Pancreas (tissue), 10 donors: ENCODE measurements at places on chromosomes 7 and 10. TPM values are rescaled to one million over a fixed set of nuclear protein-coding genes. Genes with fewer than 3 reads are reported as not detected.
A peak's percentile ranks its signal among the peaks of the same experiment; 100 is the strongest.

DNA sequence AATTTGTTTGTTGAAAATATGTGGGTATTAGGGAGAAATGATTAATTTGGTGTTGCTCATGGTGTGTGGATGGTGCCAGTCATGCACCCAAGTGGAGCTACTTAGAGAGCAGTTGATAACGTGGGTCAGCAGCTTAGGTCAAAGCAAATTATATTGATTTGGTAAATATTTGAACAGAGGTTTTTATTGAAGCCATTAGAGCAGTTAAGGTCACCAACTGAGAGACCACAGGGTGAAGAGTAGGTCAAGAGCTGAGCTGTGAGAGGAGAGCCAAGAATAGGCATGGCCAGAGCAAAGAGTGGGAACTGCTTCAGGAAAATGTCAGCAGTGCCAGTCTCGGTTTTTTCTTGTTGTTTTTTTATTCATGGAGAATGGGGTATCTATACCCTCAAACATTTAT, 97.9 kb downstream of the TMEM168 start:
- no peak overlapping the region for H3K4me3 ChIP-seq
- no peak for DNase-seq
- H3K4me1 ChIP-seq = no peaks in the 10 kb centered on the region
- H3K27me3 ChIP-seq = no peaks in the 10 kb centered on the region

DNA sequence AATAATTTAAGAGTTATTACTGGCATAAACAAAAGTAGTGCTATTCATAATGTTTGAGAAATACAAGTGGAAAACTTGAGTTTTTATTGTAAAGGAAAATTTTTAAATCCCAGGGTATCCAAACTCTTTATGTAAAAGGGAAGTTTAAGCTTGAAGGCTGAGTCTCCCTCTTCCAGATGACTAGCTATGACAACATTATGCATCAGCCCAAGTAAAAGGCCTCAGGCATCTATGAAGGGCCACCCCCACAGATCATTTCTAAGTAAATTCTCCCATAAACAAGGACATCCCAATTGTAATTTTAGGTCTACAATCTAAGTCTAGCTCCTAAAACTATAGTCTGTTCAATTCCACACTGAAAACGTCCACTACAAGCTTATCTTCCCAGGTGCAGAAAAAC, 166.2 kb upstream of the STEAP1 start:
- no peak overlapping the region for H3K27ac ChIP-seq
- no peaks in the 10 kb centered on the region for H3K4me1 ChIP-seq
- H3K36me3 ChIP-seq = no peaks in the 10 kb centered on the region
- no peak overlapping the region for H3K4me3 ChIP-seq

DNA sequence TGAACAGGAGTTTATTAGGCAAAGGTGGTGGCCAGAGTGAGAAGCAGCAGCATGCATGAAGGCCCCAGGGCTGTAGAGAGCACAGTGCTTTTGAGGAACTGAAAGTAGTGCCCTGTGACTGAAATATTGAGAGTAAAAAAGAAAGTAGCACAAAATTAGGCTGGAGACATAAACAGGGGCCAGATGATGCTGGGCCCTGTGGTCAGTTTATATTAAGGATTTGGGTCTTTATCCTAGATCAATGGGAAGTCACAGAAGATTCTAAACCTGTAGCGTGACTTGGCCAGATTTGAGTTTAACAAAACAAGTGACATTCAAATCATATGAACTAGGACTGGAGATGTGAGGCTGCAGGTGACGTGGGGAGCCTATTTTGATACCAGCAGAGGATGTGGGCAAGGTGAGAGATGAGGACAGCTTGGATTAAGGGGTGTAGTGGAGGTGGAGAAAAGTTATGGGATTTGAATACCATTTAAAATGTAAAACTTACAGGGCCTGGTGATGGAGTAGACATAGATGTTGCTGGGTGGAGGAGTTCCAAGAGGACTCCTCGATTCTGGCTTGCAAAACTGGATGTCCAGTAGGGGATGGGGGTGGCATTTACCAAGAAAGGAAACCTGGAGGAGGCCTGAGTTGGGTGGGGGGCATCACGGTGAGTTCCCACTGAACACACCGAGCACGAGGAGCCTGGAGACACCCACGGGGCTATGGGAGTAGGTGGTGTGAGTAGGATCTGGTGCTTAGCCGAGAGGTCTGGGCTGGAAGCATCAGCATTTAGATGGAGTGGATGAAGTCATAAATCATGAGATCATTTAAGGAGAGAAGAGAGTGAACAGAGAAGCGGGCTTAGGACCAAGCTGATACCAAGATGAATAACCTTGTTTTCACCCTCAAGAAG, 52.8 kb downstream of the HHEX start:
- H3K4me1 ChIP-seq = no peaks in the 10 kb centered on the region
- H3K36me3 ChIP-seq = no peaks in the 10 kb centered on the region
- DNase-seq = no peak

GRCh38 chr7:94933256-94933990, 26.0 kb downstream of the PPP1R9A start:
- DNase-seq = no peak
- H3K4me1 ChIP-seq = peaks cover 12% of the 10 kb centered on the region
- no peak overlapping the region for H3K27ac ChIP-seq
- no peaks in the 10 kb centered on the region for H3K36me3 ChIP-seq

DNA sequence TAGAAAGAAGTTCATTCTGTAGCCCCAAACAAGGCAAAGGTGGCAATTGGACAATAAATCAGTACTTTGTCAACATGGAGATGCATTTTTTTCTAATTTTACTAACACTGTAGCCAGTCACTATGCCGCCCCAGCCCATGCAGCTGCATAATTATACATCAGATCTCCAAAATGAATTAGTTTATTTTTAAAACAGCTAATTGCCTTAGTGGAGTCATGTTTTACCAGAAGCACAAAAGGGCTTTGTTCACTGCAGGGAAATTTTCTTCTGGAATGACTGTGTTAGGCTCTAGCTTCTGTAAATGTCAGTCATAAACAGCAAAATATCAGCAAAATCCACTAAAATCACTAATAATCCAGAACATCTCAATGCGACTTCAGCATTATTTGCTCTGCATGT, 20.1 kb upstream of the HDAC9 start:
- H3K4me1 ChIP-seq = no peaks in the 10 kb centered on the region
- H3K4me3 ChIP-seq = no peak overlapping the region
- H3K27me3 ChIP-seq = no peaks in the 10 kb centered on the region
- no peak overlapping the region for H3K27ac ChIP-seq
- no peaks in the 10 kb centered on the region for H3K36me3 ChIP-seq

GRCh38 chr7:111356941-111357340, 205.4 kb downstream of the IMMP2L start:
- DNase-seq = no peak
- H3K36me3 ChIP-seq = no peaks in the 10 kb centered on the region
- H3K4me1 ChIP-seq = no peaks in the 10 kb centered on the region
- no peak overlapping the region for H3K4me3 ChIP-seq

GRCh38 chr7:99449326-99449725, 10.6 kb downstream of the CPSF4 start:
- H3K4me1 ChIP-seq = no peaks in the 10 kb centered on the region
- H3K27ac ChIP-seq = no peak overlapping the region
- peaks cover 47% of the 10 kb centered on the region for H3K36me3 ChIP-seq
- no peaks in the 10 kb centered on the region for H3K27me3 ChIP-seq

GRCh38 chr7:128006550-128007302, 24.5 kb downstream of the LRRC4 start:
- no peak overlapping the region for H3K4me3 ChIP-seq
- H3K36me3 ChIP-seq = no peaks in the 10 kb centered on the region
- H3K27me3 ChIP-seq = no peaks in the 10 kb centered on the region
- no peak for DNase-seq
- peaks cover 8% of the 10 kb centered on the region for H3K4me1 ChIP-seq

GRCh38 chr7:94374231-94374630, 20.5 kb upstream of the COL1A2 start:
- H3K36me3 ChIP-seq = no peaks in the 10 kb centered on the region
- H3K27me3 ChIP-seq = no peaks in the 10 kb centered on the region
- H3K4me3 ChIP-seq = no peak overlapping the region
- peak overlapping the region; percentile 4 for H3K27ac ChIP-seq

DNA sequence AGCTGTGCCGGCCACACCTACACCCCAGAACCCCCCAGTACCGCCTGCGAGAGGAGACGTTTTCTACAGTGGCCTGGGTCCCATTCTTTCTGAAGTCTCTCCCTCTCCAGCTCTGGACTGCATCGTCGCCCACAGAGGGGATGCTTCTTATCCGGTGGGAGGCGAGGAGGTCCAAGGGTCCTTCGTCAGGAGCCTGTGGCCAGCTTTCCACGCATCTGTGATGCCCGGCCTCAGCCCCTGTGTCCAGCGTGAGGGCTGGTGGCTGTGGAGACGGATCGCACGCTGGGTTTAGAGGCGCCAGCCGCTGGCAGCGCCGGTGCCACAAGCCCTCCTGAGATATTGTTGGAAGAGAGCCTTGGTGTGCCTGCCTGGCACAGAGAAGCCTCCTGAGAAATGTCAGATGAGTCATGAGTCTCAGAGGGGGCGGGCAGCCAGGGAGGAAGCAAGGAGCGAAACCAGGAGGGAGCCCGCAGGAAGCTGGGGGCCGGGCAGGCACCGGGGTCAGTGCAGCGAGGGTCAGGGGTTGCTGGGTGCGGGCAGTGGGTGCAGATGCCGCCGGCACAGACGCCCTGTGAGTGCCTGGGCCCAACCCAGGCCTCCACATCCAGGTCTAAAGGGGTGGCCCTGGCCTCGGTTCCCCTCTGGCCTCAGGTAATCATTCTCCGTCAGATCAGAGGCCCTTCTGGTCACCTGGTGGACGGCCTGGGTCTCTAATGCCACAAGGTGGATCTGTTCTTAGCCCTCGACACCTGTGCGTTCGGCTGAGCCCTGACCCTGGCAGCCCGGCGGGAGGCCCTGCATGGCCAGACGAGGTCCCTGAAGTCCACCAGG, 86.0 kb upstream of the DIP2C start:
- no peaks in the 10 kb centered on the region for H3K4me1 ChIP-seq
- DNase-seq = no peak
- no peaks in the 10 kb centered on the region for H3K27me3 ChIP-seq
- H3K36me3 ChIP-seq = no peaks in the 10 kb centered on the region

DNA sequence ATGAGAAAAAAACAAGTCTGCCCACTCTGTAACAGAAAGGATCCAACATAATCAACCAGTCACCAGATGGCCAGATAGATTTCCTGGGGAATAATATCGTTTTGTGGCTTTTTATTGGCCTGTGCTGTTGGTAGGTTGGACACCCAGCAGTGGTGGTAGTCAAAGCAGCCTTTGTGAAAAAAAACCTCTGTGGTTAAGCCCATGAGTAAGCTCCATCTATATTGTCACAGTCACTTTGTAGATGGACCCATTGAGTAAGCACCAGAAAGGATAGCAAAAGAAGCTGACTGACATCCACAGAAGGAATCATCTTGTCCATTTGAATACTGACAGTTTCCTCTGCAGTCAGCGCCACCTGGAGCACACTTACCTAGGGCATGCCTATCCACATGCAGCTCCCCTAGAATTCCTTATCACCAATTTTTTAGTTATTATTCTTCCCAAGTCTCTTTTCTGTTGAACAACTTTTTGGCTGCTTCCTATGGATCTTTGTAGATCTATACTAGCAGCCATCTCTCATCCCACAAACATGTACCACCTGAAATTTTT, 96.9 kb downstream of the IQUB start:
- H3K27ac ChIP-seq = no peak overlapping the region
- H3K36me3 ChIP-seq = no peaks in the 10 kb centered on the region

SPDYE1 gene
- total RNA-seq = not detected

ATOH7 gene
- total RNA-seq = 0.19 TPM

MYO3A gene
- 0.85 TPM for total RNA-seq

PKD2L1 gene
- not detected for total RNA-seq

ZFAND2A gene
- 6.1 TPM for total RNA-seq

CTTNBP2 gene
- 9.5 TPM for total RNA-seq

LLCFC1 gene
- total RNA-seq = not detected
